GM13977 (cell line): ENCODE measurements at places on chromosomes 1 and 21.

DNA sequence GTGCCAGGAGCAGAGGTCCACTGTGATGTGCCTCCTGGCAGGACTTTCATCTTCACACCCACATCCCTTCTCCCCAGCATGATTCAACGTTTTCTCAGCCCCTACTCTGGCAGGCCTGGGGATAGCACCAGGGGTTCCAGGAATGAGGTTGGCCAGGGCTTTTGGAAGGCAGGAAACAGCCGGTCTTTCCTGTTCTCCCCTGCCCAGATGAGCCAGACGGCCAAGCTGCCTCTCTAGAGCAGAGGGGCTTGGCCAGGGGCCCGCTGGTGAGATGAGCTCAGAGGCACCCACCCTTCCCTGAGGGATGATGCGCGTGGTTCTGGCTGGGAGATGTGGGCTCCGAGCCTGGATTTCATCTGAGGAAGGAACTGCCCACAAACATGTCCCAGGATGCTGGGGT lies 4.3 kb upstream of the MFAP2 start:
- DNase-seq, result no peak

DNA sequence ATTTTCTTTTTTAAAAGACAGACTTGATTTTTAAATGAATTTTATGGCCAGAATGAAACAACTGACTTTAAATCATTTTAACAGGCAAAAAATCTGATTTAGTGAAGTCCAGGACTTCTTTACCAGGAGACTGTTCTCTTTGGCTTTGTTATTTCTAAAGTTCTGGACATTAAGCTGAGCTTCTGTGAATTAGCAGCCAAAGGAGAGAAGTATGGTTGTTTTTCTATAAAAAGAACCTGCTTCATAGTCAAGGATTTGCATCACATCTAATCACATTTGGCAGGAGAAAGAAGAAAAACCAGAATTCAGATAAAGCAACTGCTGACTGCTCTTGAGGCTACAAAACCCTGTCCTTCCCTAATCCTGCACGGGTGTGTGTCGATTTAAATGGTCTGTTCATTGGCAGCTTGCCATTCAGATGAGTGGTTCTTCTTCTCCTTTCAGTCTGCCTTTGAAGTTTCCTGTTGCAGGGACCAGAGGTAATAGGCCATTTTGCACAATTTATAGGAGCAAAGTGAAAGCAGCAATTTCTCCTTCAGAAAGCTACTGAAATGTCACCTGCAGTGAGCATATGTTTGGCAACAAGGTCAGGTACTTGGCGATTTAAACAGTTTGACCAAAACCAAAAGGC lies 215.4 kb downstream of the OLFM3 start:
- no peak for DNase-seq

GRCh38 chr1:200628223-200628881 lies 7.8 kb upstream of the KIF14 start:
- peak; percentile 66 for DNase-seq

- DNase-seq, result no peak
Measured at GRCh38 chr1:241235256-241235897, 121.6 kb downstream of the RGS7 start.

- DNase-seq, result no peak
Measured at GRCh38 chr1:91804546-91805023, 81.4 kb downstream of the TGFBR3 start.

GRCh38 chr1:14710331-14710730 lies 111.8 kb downstream of the KAZN start:
- no peak for DNase-seq

- DNase-seq, result no peak
Measured at GRCh38 chr1:146039844-146040194, 18.3 kb upstream of the HJV start.

DNA sequence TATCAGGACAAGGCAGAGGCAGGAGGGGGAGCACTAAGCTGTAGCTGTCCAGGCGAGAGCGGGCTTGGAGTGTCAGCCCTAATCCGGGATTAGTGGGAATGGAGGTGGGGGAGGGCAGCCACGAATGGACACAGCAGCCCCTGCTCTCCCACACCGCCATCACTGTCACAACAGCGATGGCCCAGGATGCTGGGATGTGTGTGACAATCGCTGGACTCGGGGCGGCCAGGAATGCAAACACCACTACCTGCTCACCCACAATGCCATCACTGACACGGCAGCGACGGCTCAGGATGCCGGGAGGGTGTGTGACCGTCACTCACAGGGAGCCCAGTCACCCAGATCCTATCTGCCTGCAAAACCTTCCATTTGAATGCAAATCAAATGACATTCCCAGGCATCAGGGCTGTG lies 2.9 kb downstream of the C2CD2 start:
- DNase-seq, result no peak

DNA sequence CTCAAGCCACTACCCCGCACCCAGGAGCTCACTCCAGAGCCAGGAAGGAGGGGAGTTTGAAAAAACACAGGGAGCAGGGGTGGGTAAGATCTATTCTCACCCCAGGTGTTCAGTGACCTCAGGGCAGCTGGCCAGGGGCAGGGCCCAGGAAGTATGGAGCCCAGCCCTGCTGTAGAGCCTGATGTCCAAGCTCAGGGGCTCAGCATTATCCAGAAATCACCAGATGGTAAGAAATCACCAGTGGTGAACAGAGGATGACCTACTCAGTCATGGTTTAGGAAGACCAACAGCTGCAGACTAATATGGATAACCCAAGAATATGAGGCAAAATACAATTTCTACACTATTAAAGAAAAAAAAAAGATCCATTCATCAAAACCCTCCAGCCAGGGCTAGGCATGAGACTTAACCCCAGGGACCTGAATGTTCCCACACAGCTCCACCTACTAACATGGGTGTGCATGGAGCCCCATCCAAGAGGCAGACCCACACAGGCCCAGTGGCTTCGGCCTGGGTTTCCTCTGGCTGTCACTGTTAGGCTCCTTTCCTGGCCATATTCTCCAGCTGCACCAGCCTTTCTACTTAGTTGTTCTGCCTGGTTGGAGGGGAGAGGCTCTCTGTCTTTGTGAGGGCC lies 67.6 kb downstream of the KCNN3 start:
- DNase-seq, result no peak

DNA sequence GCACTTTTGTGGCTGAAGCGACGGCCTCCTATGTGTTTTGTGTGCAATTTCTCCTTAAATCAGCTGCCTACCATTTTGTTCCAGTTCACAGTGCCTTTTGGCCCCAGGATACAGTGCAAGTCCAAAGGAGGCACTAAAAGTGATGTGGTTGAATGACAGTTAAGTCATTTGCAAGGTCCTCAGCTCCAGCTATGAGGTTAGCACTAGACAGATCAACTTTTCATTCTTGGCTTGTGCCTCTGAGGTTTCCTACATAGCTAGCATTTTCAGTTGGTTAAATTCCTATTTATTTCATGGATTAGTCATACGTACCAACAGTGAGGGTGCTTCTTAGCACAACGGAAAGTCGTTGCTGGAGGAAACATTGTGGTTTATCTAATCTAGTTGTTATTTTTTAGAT lies 59.3 kb upstream of the NTPCR start:
- no peak for DNase-seq

- DNase-seq, result no peak
Measured at GRCh38 chr1:47797575-47797974, 199.6 kb downstream of the TRABD2B start.

GRCh38 chr1:11453742-11454491 lies 25.0 kb upstream of the DISP3 start:
- DNase-seq, result no peak

GRCh38 chr1:29502225-29502910 lies 266.0 kb downstream of the PTPRU start:
- no peak for DNase-seq

- no peak for DNase-seq
Measured at GRCh38 chr1:161265305-161265704, 6.8 kb downstream of the PCP4L1 start.

DNA sequence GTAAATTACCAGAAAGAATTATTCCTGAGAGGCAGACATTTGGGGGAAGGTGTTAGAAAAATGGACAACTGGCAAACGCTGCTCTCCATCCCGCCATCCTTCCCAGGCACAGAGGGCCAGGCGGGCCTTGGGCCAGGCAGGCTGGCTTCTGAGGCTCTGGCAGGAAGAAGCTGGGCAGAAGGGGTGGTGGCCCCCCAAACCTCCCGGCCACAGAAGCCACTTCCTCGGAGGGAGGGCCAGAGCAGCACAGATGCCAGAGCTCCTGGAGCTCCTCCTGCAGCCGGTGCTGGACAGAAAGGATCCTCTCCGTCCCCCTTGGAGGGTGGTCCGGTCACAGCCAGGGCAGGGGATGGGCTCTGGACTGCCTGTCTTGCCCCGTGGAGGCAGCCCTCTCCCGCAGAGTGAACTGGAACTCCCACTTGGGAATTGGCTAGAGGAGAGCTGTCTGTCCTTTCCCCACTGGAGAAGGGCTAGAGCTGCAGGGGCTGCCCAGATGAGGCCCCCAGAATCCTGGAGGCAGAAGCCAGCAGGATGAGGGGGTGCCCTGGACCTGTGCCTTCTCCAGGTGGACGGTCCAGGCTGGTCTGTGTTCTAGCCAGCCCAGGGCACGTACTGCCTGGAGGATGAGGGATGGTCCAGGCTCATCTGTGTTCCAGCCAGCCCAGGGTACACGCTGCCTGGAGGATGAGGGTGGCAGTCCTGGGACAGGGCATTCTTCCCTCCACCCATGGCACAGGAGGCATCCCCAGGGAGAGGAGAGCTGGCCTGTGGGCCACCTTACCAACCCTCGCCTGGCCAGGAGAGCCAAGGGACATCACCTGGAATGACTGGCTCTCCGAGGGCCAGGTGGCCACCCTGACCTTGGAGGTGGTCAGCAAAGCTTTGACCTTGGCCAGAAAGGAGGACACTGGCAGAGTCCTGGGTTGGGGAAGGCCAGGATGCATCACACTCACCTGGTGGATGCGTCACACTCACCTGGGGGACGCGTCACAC lies 47.4 kb upstream of the ACTRT2 start:
- DNase-seq, result no peak

- DNase-seq, result no peak
Measured at GRCh38 chr1:110341146-110341871, 2.1 kb downstream of the RBM15 start.

DNA sequence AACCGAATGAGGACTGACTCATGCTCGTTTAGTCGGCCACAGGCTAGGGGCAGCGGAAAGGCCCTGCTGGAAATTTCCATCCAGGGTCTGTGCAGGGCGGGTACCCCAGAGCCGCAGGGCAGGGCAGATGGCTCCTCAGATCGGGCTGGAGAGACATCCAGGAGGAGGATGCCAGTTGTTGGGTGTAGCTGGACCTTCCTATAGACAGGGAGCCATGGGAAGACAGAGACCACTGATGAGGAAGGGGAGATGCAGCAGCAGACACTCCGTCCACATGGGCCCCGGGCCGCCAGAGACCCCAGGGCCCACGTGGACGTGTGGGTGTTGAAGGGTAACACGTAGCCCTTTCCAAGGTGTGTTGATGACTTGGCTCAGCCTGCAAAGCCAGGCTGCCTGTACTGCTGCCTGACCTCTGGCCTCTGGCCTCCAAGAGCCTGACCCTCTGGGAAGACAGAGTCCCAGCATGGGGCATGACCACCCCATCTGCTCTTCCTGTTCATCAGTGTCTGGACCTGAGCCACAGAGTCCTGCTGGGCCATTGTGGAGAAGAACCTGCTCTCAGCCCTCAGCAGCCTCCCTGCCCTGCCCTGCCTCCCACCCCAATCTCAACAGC lies 4.8 kb downstream of the GNG4 start:
- no peak for DNase-seq

- no peak for DNase-seq
Measured at GRCh38 chr21:15061747-15062605, 2.8 kb downstream of the NRIP1 start.

DNA sequence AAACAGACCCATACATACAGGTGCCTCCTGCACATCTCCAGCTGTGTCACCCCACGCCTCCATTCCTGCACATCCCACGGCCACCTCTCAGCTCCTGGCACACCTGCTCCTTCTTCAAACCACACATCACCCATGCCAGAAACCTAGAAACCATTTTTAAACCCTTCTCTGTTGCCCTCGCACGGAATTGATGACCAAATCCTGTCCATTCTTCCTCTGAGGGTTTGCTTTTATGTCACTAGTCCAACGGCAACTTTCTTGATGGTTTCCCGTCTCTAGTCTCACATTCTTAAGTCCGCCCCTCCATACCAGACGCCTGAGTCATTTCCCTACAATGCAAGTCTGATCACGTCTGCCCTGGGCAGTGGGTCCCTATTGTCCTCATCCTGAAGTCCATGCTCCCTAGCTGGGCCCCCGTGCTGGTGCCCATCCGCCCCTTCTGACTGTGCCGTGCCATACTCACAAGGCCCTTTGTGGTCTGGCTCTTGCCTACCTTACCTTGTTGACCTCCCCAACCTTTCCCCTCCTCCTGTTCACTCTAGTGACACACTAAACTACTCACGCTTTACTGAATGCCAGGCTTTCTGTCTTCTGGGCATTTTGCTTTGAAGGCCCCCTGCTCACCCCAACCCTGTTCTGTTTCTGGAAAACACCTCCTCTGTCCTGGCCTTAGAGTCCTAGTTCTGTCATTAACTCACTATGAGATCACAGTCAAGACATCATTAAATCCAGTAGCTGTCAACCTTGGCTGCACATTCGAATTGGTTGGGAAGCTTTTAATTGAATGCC lies 17.6 kb downstream of the SLC2A1 start:
- DNase-seq, result no peak

DNA sequence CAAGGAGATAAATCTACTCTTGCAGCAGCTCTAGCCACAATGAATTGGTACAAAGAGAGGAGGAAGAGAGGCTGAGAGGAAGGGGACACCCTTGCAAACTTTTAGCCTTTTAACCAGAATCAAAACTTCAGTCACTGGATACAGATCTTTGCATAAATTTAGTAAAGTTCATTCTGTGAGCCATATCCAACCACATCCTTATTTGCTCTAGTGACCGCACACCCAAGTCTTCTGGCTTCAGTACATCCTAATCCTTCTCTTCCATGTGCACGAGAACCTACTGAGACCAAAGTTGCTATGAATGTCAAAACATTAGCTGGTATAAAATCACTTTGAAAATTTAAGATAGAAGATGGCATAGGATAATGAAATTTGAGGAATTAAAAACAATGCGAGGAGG lies 21.9 kb upstream of the PLD5 start:
- DNase-seq, result no peak

GRCh38 chr1:84912726-84913554 lies 19.9 kb upstream of the LPAR3 start:
- no peak for DNase-seq

GRCh38 chr1:62333441-62333840 lies 14.2 kb upstream of the KANK4 start:
- no peak for DNase-seq

GRCh38 chr21:27220416-27220815 lies 253.5 kb upstream of the ADAMTS5 start:
- no peak for DNase-seq

- no peak for DNase-seq
Measured at GRCh38 chr21:37253991-37254390, 13.1 kb downstream of the VPS26C start.

GRCh38 chr1:58664881-58665280 lies 35.0 kb downstream of the MYSM1 start:
- no peak for DNase-seq

DNA sequence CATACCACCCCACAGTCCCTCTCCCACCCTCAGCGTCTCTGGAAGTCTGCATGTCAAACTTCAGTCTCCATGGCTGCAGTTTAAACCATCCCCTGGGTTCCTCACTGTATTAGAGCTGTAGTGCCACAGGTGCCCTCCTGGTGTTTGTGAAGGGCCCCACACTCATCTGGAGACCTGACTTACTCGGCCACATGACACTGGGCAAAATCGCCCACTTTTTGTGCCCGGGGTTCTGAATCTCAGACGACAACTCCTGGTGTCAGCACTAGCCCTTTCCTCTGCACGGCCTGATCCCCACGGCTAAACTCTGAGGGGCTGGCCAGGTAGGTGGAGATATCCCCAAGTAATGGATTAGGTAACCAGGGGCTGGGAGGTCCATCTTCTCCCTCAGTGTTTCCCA lies 6.5 kb downstream of the INKA2 start:
- no peak for DNase-seq

GRCh38 chr1:13714851-13715250 lies 14.9 kb downstream of the PRDM2 start:
- no peak for DNase-seq
